ENCODE measurements at places on chromosomes 4 and X.

DNA sequence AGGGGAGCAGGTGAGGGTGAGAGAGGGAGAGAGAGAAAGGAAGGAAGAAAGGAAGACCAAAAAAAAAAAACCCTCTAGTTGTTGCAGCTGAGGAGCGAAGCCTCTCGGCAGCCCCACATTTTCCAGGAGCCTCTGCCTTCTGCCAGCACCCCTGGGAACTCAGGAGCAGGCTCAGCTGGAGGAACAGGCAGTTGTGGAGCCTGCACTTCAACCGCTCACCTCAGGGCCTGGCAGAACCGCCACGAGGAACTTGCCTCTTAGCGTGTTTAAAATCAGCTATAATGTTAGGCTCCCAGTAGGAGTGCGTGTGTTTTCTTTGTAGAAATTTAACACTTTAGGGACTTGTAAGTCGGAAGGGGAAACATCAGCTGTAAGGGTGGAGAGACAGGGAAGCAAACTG, 65.7 kb downstream of the SEL1L3 start:
- no peak for DNase-seq

GRCh38 chr4:52714597-52715254, 36.5 kb downstream of the ERVMER34-1 start:
- DNase-seq = no peak

GRCh38 chrX:109049903-109050302, 313.5 kb upstream of the IRS4 start:
- no peak for DNase-seq

GRCh38 chr4:76654791-76655190, 219.8 kb downstream of the SHROOM3 start:
- DNase-seq = no peak

- no peak for DNase-seq
Observed at GRCh38 chr4:142925161-142925560, 79.1 kb upstream of the INPP4B start.

- no peak for DNase-seq
Observed at GRCh38 chr4:134787315-134787714, 585.7 kb upstream of the PABPC4L start.
